ENCODE measurements at places on chromosomes 16 and 17.

DNA sequence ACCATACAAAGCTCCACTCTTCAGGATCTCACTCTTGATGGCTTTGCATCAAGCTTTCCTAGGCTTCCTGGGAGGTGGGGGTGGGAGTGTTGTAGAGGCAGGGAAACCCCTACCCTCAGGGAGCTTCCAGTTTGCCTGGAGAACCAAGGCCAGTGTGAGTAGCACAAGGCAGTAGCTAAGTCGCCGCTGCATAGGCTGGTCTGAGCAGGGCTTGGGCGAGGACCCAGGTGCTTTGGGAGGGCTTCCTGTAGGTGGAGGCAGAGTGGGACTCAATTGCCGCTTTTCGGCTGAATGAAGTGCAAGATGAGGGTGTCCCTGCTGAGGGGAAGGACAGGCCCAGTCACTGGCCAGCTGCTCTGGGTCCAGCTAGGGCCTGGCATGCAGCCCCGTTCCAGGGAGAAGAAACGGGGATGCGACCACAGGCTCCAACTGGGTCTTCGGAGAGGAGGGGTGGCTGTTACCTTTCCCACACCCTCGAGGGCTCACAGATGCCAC is 3.9 kb downstream of the CD79B start:
- peak; percentile 2 for DNase-seq

DNA sequence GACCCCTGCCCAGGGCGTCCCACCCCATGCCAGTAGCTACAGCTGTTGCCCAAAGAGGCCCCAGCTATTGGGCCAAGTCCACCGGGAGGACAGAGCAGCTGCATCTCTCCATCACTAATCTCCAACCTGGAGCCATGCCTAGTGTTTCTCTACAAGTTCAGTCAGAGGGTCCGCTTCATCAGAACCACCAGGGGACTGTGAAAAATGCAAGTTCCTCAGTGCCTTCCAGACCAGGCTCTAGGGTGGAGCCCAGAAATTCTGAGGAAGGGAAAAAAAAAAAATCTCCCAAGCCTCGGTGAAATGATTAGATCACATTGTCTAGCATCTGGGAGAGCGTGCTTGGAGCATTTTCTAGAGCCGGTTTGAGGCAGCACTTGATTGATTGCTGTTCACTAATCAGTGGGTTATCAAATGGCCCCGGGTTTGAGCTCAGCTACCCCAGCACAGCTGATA is 22.4 kb upstream of the HERPUD1 start:
- DNase-seq: no peak

DNA sequence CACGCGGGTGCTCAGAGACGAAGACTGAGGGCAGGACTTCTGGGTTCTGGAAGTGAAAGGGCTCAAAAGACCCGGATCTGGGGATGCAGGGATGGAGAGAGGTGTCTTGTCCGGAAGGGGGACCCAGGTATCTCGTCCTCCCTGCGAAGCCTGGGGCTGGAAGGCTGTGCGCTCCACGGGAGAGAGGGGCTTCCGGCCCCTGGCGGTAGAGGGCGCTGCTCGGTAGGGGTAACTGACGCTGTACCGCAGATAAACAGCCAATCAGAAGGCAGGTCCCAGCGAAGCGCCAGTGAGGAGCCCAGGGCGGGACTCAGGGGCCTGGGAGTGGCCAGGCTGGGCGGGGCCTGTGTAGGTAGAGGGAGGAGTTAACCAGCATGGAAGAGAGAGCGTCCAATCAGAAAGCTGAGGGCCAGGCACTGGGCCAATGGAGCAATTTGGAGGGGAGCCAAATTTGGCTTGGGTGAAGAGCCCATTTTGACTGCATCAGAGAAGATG is 804 bp downstream of the TGFB1I1 start:
- peak; percentile 91 for DNase-seq

- DNase-seq: no peak
Observed at GRCh38 chr16:71855937-71856662, 10.3 kb downstream of the ATXN1L start.

DNA sequence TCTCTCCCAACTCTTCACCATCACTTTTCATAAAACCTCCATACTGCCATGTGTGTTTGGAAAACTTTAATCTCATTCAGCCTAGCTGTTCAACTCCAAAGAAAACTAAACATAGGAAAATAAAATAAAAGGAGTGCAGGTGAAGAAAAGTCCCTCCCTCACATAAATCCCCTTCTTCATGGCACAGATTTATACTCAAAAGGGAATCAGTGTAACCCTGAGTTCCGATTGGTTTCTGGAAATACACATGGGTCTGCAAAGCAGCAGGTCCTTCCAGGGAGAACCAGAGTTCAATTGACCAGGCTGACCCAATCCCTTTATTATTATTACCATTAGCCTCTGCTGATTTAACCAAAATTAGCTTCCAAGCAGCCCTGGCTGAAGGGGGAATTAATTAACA is 8.9 kb upstream of the HOXB2 start:
- no peak for DNase-seq

- no peak for DNase-seq
Observed at GRCh38 chr17:18256776-18257175, 1.8 kb downstream of the FLII start.

DNA sequence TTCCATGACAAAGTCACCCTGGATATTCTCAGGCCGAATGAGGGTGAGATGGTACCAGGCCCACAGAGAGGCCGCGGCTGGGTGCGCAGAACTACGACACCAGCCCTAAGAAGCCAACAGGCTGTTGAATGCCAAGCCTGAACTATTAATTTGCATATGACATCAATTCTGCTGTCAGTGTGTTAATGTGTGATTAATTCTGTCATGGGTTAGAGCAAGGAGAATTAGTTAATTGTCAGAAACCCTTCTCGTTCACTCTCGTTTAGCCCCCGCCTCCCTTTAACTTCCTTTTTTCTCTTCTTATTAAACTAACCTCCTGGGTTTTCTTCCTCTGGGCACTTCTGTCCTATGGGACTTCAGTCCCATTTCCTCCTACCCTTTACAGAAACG is 123.4 kb downstream of the ZFHX3 start:
- DNase-seq: no peak

DNA sequence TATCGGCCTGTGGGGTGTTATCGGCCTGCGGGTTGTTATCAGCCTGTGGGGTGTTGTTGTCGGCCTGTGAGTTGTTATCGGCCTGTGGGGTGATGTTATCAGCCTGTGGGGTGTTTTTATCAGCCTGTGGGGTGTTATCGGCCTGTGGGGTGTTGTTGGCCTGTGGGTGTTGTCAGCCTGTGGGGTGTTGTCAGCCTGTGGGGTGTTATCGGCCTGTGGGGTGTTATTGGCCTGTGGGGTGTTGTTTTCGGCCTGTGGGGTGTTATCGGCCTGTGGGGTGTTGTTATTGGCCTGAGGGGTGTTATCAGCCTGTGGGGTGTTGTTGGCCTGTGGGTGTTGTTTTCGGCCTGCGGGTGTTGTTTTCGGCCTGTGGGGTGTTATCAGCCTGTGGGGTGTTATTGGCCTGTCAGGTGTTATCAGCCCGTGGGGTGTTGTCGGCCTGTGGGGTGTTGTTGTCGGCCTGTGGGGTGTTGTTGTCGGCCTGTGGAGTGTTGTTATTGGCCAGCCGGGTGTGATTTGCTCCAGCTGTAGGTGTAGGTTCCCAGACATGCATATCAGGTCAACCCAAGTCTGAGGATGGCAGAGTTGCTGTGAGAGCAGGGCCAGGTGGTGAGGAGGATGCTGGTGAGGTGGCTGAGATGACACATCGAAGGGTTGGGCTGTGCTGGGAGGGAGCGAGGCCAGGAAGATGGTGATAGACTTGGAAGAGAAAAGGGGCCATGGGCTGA is 7.1 kb downstream of the TRARG1 start:
- no peak for DNase-seq
